ENCODE measurements at places on chromosomes 3 and 15. TPM values are rescaled to one million over a fixed set of nuclear protein-coding genes. Genes with fewer than 3 reads are reported as not detected.

- no peak for DNase-seq
Observed at GRCh38 chr3:128372281-128372680, 94.4 kb downstream of the DNAJB8 start.

OR5K2 gene
- total RNA-seq: not detected

DNA sequence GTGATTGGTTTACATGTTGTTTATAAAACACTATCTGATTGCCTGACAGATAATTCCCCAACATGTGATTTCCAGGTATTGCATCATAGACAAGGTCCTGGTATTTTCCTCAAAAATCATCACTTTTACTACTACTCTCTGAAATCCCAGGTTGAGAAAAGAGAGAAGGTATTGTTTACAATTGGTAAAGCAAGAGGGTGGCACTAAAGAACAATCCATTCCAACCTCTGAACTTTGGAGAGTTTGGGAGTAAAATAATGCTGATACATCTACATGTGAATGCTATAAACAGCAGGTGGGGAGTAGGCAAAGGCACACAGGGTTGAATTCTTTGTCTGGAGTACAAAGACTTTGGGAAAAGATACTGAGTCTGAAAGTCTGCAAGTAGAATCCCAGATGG lies 134.2 kb downstream of the WDR72 start:
- no peak for DNase-seq

ITPKA gene
- 4.3 TPM for total RNA-seq

- no peak for DNase-seq
Observed at GRCh38 chr15:86494475-86494874, 414.8 kb downstream of the AGBL1 start.

GRCh38 chr3:173993299-173993698 lies 595.8 kb downstream of the NLGN1 start:
- DNase-seq: peak; percentile 40

DNA sequence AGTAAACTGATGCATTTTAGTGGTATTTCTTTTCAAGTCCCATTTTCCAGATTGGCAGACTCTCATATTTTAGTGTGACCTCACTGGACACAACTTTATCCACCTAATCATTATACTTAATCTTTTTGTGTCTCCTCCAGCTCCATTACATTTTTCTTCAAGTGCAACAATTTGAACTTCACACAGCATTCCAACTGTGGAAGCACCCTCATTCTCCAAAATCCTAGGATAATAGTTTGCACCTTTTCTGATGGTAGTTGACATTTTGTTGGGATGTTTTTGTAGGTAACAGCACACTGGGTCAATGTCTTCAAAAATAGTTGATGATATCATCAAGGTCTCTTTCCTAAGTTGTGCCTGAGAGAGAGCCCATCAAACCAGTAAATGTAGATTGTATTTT lies 123.1 kb downstream of the RYR3 start:
- DNase-seq: no peak

DNA sequence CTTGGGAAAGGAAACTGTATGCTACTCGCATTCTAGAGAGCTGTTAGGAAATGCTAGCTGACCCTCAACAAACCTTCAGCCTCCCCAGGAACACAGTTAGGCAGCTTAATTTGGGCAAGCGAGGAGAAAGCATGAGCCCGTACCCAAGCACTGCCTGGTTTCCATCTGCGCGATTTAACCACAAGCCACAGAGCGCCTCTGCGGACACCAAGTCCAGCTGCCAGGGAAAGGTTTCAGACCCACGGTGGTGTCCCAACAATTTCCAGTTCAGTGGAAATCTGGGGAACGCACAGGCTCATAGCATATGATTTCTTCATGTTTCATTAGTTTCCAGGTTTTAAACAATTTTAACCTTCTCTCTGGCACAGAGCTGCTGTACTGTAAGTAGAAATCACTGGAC lies 617.6 kb downstream of the FHIT start:
- DNase-seq: no peak

DISP2 gene
- total RNA-seq: 0.62 TPM

ALS2CL gene
- total RNA-seq: 0.20 TPM

TMEM39A gene
- 39.7 TPM for total RNA-seq

ITIH4 gene
- total RNA-seq: 3.4 TPM

DNA sequence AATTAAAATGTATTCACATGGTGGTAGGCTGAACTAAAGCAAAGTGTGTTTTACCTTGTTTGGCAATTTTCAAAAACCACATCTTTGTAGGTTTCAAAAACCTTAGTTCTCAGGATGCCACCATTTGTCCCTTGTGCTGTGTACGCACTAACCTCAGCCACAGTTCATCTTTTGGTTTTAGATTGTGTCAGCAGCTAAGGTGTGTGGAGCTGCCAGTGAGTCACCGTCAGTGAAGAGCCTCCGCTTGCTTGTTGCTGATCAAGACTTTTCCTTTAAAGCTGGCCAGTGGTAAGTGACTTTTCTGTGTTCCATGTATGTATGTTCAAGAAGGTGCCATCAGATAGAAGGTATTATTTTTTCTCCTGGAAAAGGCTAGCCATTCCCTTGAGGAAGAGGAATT lies 21.1 kb downstream of the OXNAD1 start:
- DNase-seq: no peak

SPATA12 gene
- not detected for total RNA-seq

GRCh38 chr3:38578551-38578950 lies 70.9 kb downstream of the SCN5A start:
- DNase-seq: no peak

IQCH gene
- total RNA-seq: 2.5 TPM

FBXW12 gene
- 0.55 TPM for total RNA-seq

DNA sequence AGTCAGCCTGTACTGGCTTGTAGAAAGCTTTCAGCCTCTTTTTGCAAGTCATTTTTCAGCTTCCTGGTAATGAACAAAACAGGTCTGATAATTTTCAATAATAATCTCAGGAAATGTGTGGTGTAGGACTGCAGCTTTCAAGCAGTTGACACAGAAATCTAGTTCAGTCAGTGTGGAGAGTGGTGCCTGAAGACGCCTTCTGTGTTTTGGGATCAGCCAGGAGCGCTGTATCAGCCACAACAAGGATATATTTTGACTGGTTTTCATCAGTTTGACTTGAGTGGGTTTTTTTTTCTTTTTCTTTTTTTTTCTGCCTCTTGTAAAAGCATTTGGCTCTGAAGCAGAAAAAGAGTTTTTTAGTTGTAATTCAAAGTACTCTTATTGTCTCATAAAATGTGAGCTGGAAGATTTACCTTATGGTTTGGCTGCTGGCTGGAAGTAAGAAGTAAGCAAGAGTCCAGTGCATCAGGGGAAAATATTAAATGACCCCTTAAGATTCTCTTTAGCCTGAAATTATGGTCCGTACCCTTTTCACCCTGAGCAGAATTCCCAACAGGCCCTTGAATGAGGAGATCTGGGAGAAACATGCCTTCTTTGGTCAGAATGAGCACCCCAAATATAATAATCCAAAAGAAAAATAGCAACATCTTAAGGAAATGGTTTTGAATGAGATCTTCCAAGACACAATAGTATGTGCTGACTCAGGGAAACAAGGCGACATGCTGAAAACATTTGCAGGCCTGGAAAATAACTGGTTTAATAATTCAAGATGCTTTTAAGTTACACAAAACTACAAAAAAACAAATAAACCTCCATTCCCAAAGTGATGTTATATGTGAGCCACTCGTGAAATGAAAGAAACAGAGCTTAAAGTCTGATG lies 332.7 kb upstream of the ADAMTS9 start:
- DNase-seq: no peak

- no peak for DNase-seq
Observed at GRCh38 chr3:182902236-182902635, 78.1 kb downstream of the DCUN1D1 start.

GRAMD1C gene
- 4.5 TPM for total RNA-seq

- DNase-seq: peak; percentile 94
Observed at GRCh38 chr3:15859507-15860013, 61.8 kb upstream of the ANKRD28 start.

GRCh38 chr3:172044833-172045585 lies 5.6 kb downstream of the FNDC3B start:
- no peak for DNase-seq

SLC28A1 gene
- total RNA-seq: not detected

- peak; percentile 23 for DNase-seq
Observed at GRCh38 chr15:75348562-75349350, 1.9 kb downstream of the NEIL1 start.

DNA sequence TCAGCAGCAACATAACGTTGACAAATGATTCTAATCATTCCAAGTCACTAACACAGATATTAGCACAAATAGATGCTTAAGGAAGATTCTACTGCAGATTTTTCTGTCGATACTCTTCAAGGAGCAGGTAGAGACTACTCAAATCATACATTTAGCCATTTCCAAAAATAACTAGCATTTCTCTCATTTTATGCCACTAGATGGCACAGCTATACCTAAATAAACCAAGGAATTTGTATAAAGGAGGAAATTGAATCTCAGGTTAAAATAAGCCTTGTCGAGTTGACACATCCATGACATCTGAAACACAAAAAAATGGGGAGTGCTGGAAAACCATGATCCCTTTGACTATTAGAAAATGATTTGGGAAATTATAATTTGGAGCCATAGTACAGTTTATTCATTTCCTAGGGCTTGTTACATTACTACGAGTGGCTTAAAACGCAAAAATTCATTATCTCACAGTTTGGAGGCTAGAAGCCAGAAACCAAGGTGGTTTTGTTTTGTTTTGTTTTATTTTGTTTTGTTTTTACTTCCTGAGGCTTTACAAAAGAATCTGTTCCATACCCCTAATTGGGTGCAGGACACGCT lies 59.5 kb upstream of the STRIT1 start:
- peak; percentile 70 for DNase-seq

DNA sequence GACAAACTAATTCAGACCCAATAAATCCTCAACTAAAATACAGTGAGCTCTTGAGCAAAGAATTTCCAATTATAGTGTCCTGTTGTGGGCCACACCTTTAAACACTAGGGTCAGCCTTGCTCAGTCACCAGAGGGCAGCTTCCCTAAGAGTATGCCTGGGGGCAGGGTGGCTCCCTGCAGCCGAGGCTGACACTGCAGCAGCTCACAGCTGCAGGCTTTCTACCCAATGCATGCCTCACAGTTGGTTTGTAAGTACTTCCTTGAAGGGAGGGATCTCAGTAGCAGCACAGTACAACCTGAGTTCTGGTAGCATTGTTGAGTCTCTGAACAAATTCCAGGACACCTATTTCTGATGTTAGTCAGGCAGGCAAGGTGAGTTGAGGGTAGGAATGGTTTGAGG lies 335.6 kb downstream of the TUSC7 start:
- DNase-seq: no peak

POLQ gene
- total RNA-seq: 20.3 TPM

DNA sequence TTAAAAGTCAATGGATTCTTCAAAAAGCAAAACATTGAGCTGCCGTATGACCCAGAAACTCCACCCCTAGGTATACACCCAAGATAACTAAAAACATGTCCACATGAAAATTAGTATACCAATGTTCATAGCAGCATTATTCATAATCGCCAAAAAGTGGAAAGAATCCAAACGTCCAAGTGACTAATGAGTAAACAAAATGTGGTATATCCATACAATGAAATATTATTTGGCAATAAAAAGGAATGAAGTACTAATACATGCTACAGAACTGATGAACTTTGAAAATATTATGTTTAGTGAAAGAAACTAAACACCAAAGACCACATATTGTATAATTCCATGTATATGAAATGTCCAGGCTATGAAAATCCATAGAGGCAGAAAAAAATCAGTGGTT lies 77.9 kb downstream of the THBS1 start:
- DNase-seq: no peak

SH2D7 gene
- not detected for total RNA-seq

- no peak for DNase-seq
Observed at GRCh38 chr3:114444216-114444615, 150.4 kb downstream of the TIGIT start.

TMCO5A gene
- total RNA-seq: not detected

DNA sequence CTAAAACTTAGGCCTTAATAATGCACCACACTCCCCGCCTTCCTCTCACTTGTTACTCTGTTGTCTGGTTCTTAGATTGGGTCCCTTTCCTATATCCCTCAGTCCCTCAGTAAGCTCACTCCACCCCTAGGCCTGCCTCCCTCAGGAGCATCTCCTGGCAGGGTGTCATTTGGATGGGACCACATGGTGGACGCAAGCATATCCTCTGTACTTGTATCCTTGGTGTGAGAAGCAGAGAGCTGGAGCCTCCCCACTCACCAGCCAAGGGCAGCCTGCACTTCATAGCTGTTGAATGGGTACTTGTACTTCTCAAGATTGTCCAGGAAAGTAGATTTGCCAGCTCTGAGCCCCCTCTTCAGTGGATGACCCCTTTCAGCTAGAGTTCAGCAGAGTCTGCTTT lies 11.6 kb downstream of the SEC61A1 start:
- no peak for DNase-seq

DNA sequence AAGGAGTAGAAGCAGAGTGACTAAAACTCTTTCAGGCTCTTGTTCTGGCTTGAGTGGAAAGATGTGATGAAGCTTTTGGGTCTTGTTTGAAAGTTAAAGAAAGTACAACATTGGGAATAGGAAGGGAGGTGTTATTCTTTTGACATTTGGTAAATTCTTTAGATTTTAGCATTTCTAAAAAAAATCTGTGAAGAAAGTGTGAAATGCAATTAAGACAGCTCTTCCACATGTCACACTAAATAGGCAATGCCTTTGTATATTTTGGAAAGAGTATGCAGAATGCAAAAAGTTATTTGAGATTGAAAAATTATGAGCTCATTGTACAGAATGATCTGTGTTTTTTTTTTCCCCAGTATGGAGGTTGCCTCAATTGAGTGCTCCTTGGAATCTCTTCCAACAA lies 532.2 kb upstream of the DPPA4 start:
- no peak for DNase-seq

DNA sequence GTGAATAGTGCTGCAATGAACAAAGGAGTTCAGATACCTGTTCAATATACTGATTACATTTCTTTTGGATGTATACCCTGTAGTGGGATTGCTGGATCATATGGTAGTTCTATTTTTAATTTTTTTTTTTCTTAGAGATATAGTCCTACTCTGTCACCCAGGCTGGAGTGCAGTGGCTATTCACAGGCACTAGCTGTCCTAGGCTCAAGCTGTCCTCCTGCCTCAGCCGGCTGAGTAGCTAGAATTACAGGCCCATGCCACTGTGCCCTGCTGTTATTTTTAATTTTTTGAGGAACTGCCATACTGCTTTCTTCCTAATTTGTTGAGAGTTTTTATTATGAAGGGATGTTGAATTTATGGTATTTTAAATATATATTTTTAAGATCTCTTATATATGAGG lies 23.0 kb upstream of the CACNA2D3 start:
- no peak for DNase-seq

RPL32 gene
- 1,701 TPM for total RNA-seq

GRCh38 chr15:69561071-69561784 lies 108.6 kb downstream of the RPLP1 start:
- DNase-seq: no peak

Measured in A673 (cell line).